SK-N-SH treated with all-trans-retinoic acid at 6 μM for 48 hours (cell line): ENCODE measurements at places on chromosomes 6 and 20.

DNA sequence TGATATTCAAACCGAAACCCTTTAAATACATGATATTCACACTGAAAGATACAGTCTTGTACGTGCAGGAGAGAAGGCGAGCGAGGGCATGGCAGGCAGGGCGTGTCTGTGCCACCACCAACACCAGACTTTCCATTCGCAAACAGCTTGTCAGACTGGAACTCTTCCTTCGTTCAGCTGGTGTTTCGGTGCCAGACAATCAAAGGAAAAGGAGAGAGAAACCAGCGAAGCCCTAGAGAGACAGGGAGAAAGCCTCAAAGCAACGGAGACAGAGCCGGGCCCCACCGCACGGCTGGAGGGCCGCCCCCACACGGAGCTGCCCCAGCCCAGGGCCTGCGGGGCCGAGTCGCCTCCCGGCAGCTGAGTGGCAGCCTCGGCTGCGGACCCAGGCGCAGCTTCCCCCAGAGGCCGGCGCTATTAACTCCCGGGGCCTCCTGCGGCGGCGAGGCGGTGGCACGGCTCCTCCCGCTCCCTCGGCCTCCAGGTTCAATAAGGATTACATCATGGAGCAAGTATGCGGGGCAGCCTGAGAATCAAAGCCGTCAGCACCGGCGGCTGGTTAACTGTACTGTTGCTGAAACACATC lies 32.1 kb upstream of the NR2E1 start:
- peak; percentile 95 for ATAC-seq

GRCh38 chr20:53672484-53673129 lies 79.0 kb upstream of the ZNF217 start:
- no peak for ATAC-seq

- ATAC-seq, result peak; percentile 99
Measured at GRCh38 chr20:51372176-51372803, 170.2 kb downstream of the NFATC2 start.

DNA sequence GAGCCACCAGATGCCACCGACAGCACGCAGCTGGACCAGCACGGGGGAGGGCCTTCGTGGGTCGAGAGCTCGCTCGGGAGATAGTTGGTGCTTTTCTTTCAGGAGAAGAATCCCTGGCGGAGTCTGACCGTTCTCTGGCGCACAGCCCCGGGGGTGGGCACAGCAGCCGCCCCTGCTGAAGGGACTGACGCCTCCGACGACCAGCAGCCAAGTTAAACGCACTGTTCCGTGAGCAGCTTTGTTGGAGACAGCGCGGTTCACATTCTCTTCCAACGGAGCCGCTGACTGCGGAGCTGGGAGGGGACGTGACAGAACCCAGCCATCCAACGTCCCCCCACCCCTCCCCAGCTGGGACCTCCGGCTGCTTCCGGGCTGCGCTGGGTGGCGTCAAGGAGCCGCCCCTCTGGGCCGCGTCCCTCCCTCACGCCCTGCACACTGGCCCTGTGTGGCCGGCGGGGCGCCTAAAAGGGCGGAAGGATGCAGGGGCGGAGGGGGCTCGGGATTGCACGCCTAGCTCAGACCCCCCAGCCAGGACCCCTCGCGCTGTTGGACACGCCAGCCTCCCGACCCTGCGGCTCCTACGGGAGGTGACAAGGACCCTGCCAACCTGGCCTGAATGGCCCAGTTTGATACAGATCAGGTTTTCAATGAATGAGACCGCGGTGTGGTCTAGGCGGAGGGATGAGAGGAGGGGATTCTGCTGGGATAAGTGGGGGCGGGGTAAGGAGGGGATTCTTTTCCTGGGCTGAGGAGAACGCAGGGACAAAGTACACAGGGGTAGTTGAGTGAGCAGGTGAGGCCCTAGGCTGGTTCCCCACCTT lies 36.4 kb upstream of the KHDC1 start:
- ATAC-seq, result peak; percentile 70

DNA sequence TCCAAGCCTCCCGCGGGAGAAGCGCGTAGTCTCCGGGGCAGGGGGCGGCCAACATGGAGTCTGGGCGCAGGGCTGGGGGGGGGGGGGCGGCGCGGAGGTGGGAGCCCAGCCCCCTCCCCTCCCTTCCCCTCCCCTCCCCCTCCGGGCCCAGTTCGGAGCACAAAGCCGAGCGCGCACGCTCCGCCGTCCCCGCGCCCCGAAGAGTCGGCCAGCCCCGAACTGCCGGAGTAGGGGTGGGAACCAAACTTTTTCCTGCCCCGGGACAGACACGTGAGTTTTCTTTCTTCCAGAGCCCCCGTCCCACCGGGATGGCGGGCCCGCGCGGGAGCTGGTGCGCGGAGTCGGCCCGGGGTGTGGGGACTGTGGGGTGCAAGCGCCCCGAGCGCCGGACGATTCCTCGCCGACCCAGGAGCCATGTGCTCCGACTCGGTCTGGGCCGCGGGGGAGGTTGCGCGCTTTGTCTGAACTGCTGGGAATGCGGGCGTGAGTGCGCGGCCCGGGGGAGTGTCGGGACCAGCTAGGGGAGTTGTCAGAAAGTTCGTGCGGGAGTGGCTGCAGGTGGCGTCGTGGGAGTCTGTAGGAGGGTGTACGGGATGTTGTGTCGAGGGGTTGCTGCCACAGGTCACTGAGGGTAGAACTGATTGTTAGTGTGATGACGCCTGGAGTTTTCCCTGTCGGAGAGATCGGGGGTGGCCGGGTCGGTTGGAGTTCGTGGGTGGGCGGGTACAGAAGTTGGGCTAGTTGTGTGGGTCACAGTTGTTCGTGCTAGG lies 1.2 kb downstream of the TGIF2 start:
- ATAC-seq, result peak; percentile 64

DNA sequence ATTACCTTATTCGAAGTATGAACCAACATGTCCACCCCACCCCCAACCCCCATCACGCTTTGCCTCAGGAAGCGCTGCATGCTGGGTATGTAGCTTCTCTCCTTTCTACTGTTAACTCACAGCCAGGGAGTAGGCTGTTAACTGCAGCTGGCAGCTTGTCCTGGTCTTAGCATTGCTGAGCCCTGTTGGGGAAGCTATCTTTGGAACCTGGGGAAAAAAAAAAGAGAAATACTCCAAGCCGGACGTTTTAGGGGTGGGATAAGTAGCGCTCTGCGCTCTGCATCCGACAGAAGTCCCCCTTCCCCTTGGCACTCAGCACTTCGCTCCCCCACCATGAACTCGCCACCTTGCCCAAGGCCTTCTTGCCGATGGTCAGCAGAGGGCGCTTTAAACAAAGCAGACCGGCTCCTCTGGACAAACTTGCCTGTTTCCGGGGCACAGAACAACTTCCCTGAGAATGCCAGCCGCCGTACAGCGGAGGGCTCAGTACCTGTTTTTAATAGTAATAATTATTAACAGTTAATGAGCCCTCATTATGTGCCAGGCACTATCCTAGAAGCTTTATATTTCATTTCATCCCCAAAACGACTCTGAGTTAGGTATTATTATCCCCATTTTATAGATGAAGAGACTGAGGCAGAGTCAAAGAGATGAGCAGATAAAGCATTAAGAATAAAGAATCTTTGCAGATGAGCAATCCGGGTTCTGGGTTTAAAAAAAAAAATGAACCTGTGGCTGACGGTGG lies 35.2 kb upstream of the MDFI start:
- ATAC-seq, result peak; percentile 92

DNA sequence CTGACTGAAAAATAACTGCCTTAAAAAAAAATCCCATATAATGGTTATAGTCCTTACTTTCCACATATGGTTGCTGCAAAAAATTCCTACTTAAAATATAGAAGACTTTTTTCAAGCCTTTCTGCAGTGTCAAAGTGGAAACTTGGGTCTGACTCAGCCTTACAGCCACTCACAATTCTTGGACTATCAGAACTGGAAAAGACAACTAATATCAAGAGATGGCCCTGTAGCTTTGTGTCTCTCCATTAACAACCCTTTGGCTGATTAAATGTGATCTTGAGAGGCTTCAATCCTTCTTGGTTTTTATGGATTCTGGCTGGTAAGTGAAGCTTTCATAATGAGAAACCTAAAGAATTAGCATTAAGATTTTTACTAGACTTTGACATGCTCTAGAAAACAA lies 307.8 kb downstream of the RNGTT start:
- no peak for ATAC-seq

- peak; percentile 69 for ATAC-seq
Measured at GRCh38 chr6:157770946-157771345, 52.1 kb upstream of the SNX9 start.

DNA sequence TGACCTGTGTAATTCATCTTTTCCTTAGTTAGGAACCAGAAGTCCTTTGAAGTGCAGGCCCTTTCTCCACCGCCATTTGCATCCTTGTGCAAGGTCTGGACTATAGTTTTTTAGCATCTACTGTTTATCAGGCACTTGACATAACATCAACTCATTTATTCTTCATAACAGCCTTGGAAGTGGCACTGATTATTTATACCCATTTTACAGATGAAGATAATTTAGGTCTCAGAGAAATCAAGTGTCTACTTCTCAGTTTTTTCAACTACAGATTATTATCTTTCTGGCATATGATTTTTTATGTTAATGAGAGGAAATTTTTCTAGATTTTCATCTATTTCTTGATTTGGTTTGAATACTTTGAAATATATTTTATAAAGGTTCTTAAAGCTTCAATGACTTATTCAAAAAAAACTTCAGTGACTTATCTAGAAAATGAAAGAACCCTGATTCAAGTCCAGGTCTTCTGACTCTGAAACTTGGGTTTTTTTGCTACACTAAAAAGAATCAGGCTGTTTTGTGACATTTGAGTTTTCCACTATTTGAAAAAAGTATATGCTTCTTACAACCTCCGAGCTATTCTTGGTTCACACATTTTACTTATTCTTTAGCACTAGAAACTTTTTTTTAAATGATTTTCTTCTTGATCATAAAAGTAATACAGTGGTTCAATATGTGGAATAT lies 3.1 kb upstream of the UBE2J1 start:
- no peak for ATAC-seq

GRCh38 chr6:107763946-107764345 lies 60.2 kb downstream of the SCML4 start:
- ATAC-seq, result no peak

GRCh38 chr6:119162134-119162775 lies 83.8 kb upstream of the FAM184A start:
- no peak for ATAC-seq

DNA sequence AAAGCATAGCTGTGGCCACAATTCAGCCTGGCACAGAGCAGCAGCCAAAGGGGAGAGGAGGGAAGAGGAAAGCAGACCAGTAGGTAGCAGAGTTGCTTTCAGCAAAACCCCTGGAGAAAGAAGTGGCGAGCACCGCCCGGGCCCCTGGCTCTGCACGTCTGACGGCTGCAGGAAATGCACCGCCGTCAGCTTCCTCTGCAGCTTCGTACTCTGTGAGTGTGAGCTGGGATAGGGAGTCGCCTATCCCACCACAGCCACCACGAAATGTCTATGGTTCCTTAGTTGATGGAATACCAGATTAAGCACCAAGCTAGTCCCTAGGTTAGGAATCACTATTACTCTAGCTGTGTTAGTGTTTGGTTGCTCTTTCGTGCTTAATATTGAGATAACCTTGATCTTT lies 79.9 kb upstream of the NAA20 start:
- ATAC-seq, result no peak
